ENCODE measurements at places on chromosomes 4 and X.

- no peak for DNase-seq
These were observed 367.6 kb upstream of the TECRL start for GRCh38 chr4:64776820-64777219.

DNA sequence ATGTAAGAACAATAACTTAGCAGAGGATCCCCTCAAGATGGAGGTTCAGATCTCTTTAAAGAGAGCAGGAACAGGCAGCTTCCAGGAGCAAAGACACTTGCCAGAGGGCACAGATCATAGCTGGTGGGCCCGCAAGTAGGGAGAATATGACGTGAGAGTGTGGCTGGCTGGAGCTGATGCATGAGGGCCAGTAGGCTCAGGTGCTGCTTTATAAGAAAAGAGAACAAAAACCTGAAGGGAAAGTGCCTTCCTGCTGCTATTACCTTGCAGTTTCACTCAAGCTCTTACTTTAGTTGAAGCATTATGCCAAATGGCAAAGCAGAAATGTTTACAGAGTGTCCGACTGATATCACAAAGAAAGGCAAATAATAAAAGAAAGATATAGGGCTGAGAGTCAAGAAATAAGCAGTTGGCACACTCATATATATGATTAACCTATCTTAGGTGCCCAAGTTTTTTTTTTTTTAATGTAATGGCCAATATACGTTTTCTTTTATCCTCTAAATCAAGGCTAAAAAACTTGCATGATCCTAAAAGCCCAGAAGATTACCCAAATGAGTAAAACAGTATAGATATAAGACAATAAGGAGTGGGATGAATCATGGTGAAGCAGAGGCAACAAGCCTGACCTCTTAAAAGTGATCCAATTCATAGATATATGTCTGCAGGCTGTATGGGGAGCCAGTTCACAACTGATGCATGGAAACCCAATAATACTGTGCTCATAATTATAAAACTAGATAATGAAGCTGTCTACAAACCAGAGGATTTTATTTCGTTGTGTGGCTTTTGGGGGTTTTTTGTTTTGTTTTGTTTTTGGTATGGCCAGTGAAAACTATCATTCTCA is 12.6 kb downstream of the NR0B1 start:
- DNase-seq = no peak

DNA sequence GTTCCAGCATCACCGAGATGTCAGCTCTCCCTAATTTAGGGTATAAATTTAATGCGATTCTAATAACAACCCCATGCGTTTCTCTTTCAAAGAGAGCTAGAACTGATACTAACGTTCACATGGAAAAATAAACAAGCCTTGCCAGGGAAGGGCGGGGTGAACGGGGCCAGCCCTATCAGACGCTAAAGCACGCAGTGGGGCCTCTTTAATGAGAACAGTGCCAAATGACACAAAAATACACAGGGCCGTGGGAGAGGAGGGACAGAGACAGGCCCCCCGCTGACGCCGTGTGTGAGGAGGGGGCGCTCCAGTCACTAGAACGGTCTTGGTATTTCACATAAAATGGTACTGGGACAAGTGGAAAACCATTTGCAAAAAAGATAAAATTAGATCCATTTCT is 21.3 kb upstream of the ADRA2C start:
- no peak for DNase-seq

DNA sequence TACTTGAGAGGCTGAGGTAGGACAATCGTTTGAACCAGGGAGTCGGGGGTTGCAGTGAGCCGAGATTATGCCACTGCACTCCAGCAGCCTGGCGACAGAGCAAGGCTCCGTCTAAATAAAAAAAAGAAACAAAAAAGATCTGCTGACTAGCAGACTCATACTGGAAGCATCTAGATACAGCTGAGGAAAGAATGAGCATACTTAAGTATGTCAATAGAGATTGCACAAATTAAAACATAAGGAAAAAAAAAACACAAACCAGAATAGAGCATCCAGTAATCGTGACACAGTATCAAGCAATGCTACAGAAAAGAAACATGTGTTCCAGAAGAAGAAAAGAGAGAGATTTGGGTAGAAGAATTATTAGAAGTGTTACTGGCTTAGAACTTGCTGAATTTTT is 105.5 kb upstream of the SPOCK3 start:
- DNase-seq = no peak

- DNase-seq = no peak
These were observed 550.7 kb upstream of the SLIT2 start for GRCh38 chr4:19700992-19701391.

DNA sequence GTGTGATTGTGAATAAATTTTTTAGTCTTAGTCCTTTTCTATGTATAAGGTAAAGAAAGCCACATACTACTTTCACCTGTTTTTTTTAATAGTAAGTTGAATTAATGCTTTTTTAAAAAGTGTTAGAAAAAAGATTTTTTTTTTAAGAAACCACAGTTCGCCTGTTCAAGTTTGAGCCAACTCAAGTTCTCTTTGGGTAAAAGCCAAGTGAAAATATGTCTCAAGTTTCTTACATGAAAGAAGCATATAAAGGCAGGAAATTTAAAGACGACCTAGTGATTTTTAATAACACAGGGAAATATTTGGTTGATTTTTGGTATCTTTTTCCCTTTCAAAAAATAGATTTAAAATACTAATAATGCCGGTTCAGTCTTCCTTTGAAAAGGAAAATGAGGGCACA is 369.9 kb upstream of the NR3C2 start:
- no peak for DNase-seq

DNA sequence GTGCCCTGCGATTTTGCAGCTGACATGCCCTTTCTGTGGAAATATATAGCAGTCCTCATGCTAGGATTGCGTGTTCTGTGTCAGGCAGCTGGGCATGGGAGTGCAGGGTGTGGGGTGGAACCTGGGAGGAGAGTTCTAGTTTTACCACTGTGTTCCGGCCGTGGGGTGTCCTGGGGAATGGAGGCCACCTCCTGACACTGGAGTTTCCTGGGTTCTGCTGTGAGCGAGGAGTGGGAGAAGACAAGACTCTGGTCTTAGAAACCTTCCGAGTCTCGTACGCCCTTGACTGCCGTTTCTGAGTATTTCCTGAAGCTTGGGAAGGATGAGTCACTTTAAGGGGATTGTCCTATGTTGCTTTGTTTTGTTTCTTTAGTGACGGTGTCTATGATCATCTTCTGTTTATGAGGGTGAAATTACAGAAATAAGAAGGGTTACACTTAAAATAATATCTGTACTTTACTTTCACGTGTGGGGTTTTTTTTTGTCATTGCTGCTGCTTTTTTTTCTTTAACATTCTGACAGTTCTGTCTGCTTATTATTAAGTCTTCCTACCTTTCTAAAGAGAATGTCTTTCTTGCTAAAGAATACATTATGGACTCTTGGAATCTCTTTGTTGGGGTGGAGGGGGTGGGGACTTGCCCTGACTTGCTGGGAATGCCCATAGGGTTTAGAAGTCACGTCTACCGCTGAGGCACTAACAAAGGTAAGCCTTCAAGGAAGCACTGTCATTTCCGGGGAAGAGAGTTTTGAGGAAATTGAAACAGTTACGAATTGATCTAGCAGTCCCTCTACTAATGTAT is 19.1 kb downstream of the CD99 start:
- no peak for DNase-seq
